ENCODE measurements at places on chromosomes 12 and 14. TPM values are rescaled to one million over a fixed set of nuclear protein-coding genes. Genes with fewer than 3 reads are reported as not detected.

Gene ENDOU
- total RNA-seq = 0.26 TPM

Gene BBS10
- 3.8 TPM for total RNA-seq

DNA sequence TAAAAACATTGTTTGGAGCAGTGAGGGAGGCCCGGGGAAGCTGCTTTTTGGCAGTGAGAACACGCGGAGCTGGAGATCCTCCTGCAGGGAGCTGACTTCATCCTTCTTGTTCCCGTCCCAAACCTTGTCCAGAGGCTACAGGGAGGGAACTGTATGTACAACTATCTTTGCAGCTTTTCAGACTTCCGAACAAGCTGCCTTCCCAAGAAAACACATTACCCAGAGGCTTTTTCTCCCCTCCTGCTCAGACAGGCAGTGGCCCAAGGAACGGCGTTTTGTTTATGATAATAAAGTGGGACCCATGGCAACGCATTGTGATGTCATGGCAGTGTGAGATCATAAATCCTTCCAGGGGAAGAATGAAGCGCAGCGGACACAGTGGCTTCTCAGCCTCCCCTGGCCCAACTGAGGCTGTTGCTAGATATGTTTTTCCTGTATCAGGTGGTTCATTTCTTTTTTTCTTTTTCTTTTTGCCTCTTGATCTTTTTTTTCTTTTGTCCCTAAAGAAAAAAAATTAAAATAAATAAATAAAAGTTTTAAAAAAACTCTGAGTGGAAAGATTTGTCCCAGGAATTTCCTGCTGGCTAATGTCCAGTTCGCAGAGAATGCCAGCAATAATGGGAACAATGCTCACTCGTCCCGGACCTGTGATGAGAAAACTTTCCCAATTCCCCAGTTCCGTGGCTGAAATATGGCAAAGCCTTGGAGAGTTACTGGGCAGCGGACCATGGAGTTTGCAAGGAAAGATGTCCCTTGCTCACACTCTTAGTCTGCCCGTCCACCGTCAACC lies 103.4 kb upstream of the MAP1LC3B2 start:
- no peaks in the 10 kb centered on the region for H3K36me3 ChIP-seq
- no peaks in the 10 kb centered on the region for H3K27me3 ChIP-seq

- DNase-seq = no peak
- H3K36me3 ChIP-seq = no peaks in the 10 kb centered on the region
- no peak overlapping the region for H3K4me3 ChIP-seq
- peaks cover 7% of the 10 kb centered on the region for H3K27me3 ChIP-seq
- H3K4me1 ChIP-seq = no peaks in the 10 kb centered on the region
Measured at GRCh38 chr12:513446-513845, 53.7 kb downstream of the B4GALNT3 start.

- no peaks in the 10 kb centered on the region for H3K4me1 ChIP-seq
- H3K27ac ChIP-seq = no peak overlapping the region
- peaks cover 11% of the 10 kb centered on the region for H3K27me3 ChIP-seq
- no peaks in the 10 kb centered on the region for H3K36me3 ChIP-seq
- no peak for DNase-seq
Measured at GRCh38 chr12:51448618-51449256, 24.1 kb downstream of the SLC4A8 start.

DNA sequence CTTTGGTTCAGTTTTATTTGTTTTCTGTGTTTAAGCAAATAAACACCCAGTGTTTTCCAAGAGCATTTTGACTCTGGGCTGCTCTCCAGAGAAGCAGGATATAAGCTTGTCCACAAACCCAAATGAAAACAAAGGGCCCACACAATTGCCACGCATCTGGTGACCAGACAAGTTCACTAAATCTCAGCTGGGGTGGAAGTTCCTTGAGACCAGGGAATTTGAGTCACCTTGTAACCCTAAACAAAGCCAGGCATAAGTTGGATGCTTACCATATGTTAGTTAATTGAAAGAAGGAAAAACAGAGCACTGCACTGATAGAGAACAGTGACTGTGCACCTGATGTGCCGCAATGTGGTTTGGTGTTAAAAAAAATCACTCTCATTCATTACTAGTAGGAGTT lies 1.6 kb upstream of the TXNRD1 start:
- H3K27ac ChIP-seq = no peak overlapping the region
- peaks cover 35% of the 10 kb centered on the region for H3K4me1 ChIP-seq
- peaks cover 4% of the 10 kb centered on the region for H3K36me3 ChIP-seq
- no peak overlapping the region for H3K4me3 ChIP-seq

DNA sequence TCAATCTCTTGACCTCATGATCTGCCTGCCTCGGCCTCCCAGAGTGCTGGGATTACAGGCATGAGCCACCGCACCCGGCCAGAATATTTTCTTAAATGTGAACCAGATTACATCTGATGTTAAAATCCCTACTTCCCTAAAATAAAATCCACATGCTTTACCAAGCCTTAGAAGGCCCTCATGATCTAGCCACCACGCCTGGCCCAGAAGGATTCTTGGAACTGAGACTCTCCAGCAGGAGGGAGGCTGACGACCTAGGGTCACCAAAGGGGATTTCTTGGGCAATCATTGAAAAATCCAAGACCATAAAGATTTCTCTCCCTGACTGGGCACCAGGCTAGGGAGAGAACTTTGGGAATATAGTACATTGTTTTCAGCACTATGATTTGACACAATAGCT lies 25.2 kb upstream of the RASSF3 start:
- H3K4me3 ChIP-seq = no peak overlapping the region
- no peak for DNase-seq
- no peak overlapping the region for H3K27ac ChIP-seq
- H3K36me3 ChIP-seq = no peaks in the 10 kb centered on the region
- H3K27me3 ChIP-seq = no peaks in the 10 kb centered on the region

DNA sequence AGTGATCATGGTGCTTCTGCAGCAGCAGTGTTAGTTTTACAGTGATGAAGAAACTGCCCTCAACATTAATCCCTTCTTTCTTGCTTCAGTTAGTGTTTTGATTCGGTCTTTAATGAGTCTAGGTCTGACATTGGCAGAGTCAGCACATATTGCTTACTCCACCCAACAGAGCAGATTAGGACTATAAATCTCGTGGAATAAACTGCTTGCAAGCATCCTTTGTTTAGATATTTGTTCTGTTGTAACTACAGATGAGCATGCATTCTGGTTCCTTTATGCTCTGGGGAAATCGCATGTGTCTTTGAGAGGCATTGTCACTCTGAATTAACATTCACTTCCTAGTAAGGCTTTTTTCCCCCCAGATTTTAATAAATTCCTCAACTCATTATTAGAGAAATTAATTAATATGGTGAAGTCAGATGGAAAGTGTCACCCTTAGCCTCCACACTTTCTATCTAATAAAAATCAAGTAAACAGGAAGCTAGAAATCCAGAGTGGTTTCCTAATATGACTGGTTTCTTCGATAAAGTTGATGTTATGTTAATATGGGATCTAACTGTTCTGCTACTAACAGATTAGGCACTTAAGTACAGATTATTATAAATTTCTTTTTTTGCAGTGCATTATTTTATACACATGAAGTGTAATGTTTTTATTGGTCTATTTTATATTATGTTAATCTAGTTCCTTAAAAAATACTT lies 86.2 kb upstream of the SSTR1 start:
- peaks cover 19% of the 10 kb centered on the region for H3K4me1 ChIP-seq
- H3K27me3 ChIP-seq = no peaks in the 10 kb centered on the region
- H3K27ac ChIP-seq = no peak overlapping the region
- no peak overlapping the region for H3K4me3 ChIP-seq

All from activated T-cell treated with anti-CD3 and anti-CD28 coated beads, Interleukin-2, amount 50 U/mL, for 72 hours (primary cell).